ENCODE measurements at places on chromosomes 3 and 15.
A peak's percentile ranks its signal among the peaks of the same experiment; 100 is the strongest.

DNA sequence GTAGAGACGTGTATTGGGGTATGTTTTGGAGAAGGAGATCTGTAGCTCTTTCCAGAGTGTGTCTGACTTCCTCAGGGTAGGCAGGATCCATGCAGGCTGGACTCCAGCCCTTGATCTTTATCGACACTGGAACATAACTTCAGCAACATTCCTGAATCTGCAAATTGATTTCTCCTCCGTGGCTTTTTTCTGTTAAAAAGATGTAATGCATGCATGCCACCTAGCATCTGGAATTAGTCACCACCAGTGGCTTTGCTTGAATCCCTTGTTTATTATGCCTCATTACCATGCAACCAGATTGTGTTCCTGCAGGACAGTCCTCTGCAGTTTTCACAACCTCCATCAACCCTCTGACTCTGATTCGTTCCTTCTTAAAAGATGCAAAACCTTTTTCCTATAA lies 86.1 kb downstream of the CCNL1 start:
- DNase-seq = no peak

DNA sequence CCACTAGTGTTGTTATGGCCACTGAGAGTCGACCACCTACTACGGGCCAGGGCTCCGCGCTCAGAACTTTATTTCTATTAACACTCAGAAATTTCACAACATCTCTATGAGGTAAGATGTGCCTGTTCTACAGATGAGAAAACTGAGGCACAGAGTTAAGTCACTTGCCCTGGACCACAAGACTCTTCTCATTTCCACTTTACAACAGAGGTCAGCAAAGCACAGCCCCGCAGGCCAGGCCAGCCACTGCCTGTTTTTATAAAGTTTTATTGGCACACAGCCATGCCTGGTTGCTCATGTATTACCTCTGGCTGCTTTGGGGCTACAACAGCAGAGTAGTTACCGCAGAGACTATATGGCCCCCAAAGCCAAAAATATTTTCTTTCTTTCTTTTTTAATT lies 503.6 kb downstream of the SHQ1 start:
- DNase-seq = no peak

DNA sequence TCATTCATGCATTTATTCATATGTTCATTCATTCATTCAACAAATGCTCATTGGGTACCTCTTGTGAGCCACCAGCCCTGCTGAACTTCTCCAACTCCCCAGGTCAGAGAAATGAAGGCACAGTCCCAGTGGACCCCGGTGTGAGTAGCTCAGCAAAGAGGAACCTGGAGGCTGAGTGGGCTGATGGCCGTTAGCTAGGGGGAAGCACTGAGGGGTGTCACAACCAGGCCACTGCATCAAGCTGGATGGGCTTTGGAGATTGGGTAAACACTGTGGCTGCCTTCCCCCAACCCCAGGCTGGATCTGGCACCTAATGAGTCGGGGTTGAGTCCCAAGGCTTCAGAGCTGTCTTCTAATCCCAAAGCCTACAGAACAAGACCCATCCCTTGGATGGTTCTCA lies 12.1 kb upstream of the ALAS1 start:
- peak; percentile 45 for DNase-seq

DNA sequence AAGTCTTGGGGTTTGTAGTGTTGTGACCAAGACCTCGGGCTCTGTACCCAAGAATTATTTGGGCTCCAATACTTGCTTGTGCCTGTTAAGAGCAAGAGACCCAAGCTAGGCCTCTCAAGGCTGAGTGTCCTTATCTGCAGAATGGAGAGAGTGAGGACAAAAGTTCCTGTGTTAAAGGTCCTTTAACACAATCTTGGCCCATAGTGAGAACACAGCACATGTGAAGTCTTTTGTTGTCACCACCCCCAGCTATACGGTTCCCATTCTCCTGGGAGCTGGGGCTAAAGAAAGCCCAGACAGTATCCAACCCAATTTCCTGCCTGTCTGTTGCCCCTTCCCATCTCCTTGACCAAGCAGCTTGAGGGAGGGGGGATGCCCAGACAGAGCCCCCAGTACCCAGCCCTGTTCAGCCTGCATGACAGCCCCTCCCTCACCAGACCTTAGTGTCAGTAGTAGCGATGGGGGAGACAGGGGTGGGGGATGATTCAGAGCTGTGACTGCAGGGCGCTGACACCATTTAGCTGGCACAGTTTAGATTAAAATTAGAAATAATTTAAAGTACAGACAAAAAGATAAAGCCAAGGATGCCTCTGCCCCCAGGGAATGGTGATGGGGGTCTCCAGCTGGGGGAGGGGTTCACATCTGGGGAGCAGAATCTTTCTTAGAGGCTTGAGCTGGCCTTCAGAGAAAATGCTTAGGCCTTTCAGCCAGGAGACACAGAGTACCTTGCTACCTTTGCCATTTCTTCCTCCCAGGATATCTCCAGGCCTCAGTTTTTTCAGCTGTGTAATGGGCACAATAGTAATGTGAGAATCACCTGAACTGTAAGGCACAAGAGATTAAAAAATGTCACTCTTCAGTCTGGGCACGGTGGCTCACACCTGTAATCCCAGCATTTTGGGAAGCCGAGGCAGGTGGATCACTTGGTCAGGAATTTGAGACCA lies 2.7 kb downstream of the PRKCD start:
- DNase-seq = peak; percentile 23

- peak; percentile 17 for DNase-seq
These were observed 225.6 kb downstream of the NFKBIZ start for GRCh38 chr3:102074946-102075345.

All from OCI-M1 (cell line).